ENCODE measurements at places on chromosomes 16 and 17.

GRCh38 chr17:41965694-41966462, 717 bp upstream of the CNP start:
- peak; percentile 50 for DNase-seq

DNA sequence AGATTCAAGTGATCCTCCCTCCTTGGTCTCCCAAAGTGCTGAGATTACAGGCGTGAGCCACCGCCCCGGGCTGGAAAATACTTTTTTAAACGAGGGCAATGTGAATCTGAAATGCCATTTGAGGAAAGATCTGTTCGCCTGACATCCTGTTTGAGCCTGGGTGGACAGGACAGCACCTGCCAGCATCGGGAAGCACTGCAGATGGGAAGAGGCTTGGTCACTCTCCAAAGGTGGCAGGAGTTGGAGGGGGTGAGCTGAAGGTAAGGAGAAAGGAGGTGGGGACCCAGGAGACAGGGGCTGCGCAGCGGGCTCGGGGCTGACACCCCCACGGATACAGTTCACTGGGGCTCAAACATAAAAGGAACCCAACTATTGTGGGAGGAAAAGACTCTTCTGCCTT, 3.9 kb upstream of the BIRC5 start:
- no peak for DNase-seq

DNA sequence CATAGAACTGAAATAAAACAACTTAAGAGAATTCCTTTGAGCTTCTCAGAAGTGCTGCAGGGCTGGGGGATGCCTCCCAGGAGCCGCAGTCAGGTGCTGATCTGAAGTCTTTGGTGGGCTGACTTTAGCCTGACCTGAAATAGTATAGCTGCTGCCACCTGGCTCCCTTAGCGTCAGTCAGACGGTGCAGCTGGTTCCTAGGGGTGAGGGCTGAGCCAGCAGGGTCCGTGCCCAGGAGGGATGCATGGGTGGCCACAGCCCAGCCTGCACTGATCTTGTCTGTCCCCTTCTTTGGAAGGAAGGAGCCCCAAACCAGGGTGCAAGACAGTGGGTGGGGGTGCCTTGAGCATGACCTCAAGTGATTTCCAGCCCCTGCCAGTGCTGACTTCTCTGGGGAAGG, 11.5 kb downstream of the MAPT start:
- no peak for DNase-seq

DNA sequence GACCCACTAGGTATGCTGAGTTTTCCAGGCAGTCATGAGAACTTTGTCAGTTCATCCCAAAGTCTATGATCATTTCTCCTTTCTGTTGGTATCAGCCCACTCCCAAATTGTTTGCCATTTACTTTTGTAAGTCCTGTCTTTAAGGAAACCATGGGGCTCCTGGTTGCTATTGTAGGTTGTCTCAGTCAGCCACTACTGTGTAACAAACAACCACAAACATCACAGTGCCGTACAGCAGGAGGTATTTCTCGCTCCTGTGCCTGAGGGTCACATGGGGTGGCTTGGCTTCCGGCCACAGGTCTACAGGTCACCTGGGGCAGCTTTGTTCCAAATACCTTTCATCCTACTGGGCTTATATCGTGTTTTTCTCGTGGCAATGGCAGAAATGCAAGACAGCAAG, 71.6 kb downstream of the C17orf67 start:
- no peak for DNase-seq

DNA sequence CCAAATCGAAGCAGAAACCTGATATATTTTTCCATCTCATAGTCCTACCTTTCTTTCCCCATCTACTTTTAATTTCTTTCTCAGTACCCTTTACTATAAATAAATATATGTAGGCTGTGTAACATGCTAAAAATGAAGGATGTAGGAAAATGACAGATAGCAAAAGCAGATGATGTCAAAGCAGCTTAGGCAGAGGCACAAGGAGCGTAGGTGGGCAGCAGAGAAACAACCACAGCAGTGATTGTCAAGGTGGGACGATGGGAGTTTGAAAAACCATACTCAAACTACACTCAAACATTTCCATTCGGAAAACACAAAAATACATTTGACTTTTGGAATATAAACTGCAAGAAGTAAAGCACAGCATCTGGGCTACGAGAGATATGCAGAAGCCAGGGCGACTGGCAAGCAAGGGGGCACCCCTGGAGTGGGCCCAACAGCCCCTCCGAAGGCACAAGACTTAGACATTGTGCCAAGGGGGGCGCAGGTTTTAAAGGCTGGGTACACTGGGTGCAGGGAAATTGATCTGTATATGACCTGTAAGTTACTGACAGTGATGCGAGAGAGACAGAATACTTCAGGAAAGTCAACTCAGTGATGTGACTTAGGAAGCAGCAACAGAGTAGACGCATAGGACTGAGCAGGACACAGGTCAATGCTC, 31.1 kb downstream of the SNN start:
- no peak for DNase-seq

GRCh38 chr16:85205747-85206471, 93.6 kb upstream of the CIBAR2 start:
- no peak for DNase-seq
